ENCODE measurements at places on chromosomes 7 and 10. TPM values are rescaled to one million over a fixed set of nuclear protein-coding genes. Genes with fewer than 3 reads are reported as not detected.

CYP26C1 gene
- 1.1 TPM for total RNA-seq

DBF4 gene
- 10.8 TPM for total RNA-seq

GIMAP4 gene
- total RNA-seq: 83.5 TPM

LRRC4 gene
- total RNA-seq: 1.3 TPM

FHIP2A gene
- 20.5 TPM for total RNA-seq

NUDCD3 gene
- total RNA-seq: 90.9 TPM

ENTPD1 gene
- 30.3 TPM for total RNA-seq

TES gene
- 73.9 TPM for total RNA-seq

PRSS37 gene
- not detected for total RNA-seq

ECHS1 gene
- total RNA-seq: 105 TPM

GTF2IRD1 gene
- total RNA-seq: 13.6 TPM

CPA2 gene
- total RNA-seq: not detected

CABCOCO1 gene
- total RNA-seq: 0.29 TPM

SORCS1 gene
- total RNA-seq: not detected
